ENCODE measurements at places on chromosomes 12 and 14.

- no peak for DNase-seq
Measured at GRCh38 chr14:100052819-100053218, 12.4 kb upstream of the EVL start.

DNA sequence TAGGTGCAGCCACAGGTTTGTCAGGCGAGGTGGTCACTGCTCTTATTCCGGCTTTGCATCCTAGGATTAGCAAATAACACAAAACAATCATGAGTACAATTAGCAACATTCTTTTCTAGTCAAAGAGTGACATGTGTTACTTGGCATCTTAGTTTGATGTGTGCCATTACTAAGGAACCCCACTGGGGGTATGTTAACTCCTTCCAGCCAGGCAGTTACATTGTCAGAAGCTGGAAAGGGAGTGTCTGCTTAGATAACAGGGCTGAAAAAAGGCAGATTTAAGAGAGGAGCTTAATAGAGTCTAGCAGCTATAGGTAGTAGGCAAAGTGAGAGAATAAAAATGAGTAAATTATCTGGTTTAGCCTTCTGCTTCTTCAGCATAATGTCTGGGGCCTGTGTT lies 30.5 kb upstream of the METAP2 start:
- no peak for DNase-seq

DNA sequence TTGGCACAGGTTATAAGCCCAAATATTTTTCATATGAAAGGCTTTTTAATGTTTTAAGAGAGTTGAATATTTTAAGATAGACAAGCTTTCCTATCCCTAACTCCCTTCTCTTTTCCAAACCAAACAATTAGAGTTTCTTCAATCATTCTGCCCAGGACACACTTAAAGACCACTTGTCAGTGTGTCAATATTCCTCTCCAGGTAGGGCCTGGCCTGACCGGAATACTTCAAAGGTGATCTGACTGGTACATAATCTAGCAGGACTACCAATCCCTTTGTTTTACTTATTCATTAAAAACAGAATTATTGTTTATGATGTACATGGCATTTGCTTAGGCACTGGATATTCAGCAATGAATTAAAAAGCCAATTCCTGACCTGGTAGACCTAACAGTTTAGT lies 24.2 kb upstream of the SNRPF start:
- no peak for DNase-seq

DNA sequence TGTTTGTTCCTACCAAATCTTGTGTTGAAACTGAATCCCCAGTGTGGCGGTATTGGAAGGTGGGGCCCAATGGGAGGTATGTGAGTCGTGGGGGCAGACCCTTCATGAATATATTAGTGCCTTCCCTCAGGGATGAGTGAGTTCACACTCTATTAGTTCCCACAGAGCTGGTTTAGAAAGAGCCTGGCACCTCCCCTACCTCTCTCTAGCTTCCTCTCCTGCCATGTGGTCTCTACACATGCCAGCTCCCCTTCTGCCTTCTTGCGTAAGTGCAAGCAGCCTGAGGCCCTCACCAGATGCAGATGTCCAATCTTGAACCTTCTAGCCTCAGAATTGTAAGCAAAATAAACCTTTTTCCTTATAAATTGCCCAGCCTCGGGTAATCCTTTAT lies 105.8 kb downstream of the SPTSSA start:
- DNase-seq, result peak; percentile 7

- no peak for DNase-seq
Measured at GRCh38 chr12:102869571-102869970, 47.5 kb downstream of the PAH start.

GRCh38 chr12:27616356-27617142 lies 79.7 kb upstream of the REP15 start:
- no peak for DNase-seq

- peak; percentile 28 for DNase-seq
Measured at GRCh38 chr14:67644428-67644827, 24.7 kb downstream of the ARG2 start.

GRCh38 chr14:76830556-76830955 lies 4.3 kb downstream of the LRRC74A start:
- DNase-seq, result no peak

- no peak for DNase-seq
Measured at GRCh38 chr12:11776316-11776715, 126.8 kb downstream of the ETV6 start.

- DNase-seq, result peak; percentile 73
Measured at GRCh38 chr12:6553051-6553868, 2.6 kb downstream of the IFFO1 start.

DNA sequence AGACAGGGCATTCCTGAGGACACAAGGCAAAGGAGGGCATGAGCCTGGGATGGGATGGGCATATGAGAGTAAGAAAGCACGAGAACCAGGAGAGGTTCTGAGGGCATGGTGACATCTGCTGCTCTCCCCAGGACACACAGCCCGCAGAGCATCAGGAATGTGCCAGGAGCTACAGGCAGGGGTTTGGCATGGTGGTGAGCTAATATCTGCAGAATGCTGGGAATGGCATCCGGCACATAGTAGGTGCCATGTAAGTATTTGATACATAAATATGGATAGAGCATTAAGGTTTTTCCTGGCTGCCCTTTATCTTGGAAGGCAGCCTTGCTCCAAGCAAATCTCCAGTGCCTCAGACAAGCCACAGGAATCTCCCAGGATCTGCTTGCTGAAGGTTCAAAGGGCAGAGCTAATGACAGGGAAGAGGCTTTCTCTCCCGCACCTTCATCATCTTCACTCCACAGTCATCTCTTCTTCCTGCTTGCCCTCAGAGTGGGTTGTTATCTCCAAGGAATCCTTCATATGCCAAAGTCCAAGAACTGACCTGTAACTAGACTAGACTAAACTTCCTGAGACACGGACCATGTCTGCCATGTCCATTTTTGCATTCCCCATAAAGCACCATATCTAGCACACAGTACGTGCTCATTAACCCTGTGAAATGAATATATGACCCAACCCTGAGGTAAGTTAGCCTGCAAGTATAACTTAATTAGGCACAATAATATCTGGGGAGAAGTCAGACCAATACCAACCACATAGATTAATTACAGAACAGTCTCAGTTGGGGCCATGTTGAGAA lies 62.0 kb upstream of the SCN8A start:
- DNase-seq, result no peak

GRCh38 chr12:7042842-7043241 lies 17.7 kb upstream of the C1S start:
- peak; percentile 29 for DNase-seq

- DNase-seq, result peak; percentile 28
Measured at GRCh38 chr12:51643951-51644350, 52.9 kb downstream of the SCN8A start.

DNA sequence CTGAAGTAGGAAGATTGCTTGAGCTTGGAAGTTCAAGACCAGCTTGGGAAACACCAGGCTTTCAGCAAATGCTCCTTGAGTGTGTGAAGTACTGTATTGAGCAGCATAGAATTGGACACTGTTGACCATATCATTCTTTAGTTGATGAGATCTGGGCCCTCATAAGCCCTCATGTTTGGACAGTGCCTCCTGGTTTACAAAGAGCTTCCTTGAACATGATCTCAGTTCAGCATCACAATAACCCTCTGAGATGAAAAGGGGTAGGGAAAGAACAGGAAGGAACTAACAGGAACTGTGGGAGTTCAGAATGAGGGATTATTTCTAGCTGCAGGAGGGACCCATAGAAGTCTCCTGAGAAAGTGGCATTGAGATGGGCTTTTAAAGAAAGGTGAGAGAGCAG lies 153.2 kb downstream of the C12orf75 start:
- no peak for DNase-seq

- no peak for DNase-seq
Measured at GRCh38 chr14:96713426-96713825, 83.8 kb upstream of the VRK1 start.

DNA sequence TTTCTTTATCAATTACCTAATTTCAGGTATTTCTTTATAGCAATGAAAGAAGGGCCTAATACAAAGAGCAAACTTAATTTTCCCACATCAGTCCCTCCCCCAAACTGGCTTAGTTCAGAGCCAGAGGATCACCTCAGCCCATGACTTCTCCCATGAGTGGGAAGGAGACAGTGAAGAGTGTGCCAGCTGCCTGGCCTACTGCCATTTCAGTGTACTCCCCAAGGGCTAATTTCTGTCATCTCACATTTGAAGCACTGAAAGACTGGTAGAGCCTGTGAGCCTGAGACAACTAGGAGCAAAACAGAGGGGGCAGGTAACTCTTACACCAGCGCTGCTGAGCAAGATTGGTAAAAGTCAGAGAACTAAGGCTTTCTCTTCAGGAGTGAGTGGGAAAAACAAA lies 29.1 kb upstream of the ADAM20 start:
- DNase-seq, result no peak

DNA sequence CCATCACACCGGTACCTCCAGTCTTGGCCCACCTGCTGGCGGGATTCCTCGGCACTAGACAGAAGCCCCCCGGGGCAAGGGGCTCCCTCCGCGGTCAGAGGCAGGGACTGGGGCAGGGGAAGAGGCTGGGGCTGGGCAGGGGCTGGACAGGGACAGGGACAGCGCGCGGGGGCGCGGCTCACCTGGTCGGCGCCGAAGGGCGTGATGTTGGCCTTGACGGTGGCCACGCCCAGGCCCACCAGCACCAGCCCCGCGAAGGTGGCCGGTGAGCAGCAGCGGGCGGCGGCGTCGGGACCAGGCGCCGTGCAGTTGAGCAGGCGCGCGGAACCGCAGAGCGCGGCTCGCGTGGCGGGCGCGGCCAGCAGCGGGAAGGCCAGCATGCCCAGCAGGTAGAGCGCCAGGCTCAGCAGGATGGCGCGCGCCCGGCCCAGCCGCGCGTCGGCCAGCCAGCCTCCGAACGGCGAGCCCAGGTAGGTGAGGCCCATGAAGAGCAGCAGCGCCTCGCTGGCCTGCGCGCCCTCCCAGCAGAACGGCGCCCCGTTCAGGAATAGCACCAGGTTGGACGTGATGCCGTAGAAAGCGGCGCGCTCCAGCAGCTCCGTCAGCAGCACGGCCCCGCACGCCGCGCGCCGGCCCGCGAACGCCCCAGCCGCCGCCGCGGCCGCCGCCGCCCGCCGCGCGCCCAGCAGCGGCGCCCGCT lies 392 bp downstream of the SLC15A4 start:
- no peak for DNase-seq

GRCh38 chr14:55927028-55927427 lies 191.2 kb upstream of the PELI2 start:
- no peak for DNase-seq

DNA sequence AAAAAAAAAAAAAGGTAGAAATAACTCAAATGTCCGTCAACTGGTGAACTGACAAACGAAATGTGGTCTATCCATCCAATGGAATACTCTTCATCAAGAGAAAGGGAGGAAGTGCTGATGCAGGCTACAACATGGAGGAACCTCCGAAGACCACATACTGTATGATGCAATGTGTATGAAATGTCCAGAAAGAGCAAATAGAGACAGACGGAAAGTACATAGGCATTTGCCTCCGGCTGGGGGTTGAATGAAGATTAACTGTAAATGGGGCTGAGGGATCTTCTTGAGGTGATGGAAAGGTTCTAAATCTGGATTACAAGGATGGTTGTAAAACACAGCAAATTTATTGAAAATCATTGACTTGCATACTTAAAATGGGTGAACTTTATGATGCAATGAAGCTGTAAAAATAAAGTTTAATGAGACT lies 35.4 kb downstream of the DLK1 start:
- peak; percentile 44 for DNase-seq

DNA sequence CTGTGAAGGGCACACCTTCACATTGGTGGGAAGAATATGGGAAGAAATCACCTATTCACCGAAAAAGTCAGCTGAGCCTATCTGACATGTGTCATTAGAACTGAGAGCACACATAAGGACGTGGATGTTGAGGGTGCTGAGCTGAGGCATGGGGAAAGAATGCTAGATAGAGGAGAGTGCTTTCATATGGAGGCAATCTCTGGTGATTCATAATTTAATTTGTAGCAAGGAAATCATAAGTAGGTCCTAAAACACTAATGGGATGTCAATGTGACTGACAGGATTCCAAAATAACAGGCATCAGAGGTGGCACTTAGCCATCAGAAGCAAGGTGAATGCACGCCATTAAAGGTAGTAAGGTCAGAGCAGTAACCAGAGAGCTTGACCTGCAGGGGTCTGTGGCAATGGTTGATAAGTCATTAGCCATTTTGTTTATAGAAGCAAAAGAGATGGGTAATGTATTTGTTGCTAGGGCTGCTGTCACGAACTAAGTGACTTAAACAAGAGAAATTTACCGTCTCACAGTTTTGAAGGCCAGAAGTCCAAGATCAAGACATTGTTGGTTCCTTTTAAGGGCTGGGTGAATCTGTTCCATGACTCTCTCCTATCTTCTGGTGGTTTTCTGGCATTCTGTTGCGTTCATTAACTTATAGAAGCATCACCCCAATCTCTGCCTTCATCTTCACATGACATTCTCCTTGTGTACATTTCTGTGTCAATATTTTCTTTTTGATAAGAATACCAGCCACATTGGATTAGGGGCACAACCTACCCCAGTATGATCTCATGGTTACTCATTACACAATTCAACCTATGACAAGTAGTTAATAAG lies 69.3 kb downstream of the ANKS1B start:
- peak; percentile 65 for DNase-seq

DNA sequence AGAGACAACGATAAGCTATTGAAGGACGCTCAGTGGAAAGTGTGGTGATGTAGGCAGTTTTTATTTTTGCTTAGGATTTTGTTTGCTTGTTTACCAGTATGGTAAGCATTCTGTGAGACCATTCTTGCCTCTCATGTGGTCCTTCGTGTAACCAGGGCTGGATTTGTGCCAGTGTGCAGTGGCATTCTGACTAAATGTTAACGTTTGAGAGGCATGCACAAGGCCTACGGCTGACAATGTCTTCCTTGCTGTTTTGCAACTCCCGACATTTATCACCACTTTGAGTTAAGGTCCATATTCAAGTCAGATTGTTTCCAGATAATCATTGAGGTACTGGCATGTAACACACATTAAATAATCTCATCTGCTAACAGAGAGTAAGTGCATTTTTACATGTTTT lies 102.3 kb upstream of the BCAT1 start:
- DNase-seq, result no peak

- no peak for DNase-seq
Measured at GRCh38 chr14:58740379-58740935, 102.7 kb downstream of the DACT1 start.

DNA sequence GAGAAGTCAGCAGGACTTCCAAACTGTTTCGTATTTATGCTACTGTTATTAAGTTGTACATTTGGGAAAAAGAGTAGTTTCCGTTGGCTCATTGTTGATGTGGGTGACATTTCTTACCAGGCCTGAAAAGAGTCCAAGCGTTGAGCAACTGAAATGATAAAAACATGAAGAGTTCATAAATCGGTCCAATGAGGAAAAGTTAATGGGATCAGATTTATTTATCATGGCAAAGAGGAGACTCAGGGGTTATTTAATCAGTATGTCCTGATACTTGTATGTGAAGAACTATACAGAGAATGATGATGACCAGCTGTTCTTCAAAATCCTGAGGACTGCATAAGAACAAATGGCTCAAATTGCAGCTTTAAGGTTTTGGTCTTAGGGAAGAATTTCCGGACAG lies 7.7 kb downstream of the VRK1 start:
- DNase-seq, result peak; percentile 40
